SK-N-SH (cell line): ENCODE measurements at places on chromosomes 1 and 21.

DNA sequence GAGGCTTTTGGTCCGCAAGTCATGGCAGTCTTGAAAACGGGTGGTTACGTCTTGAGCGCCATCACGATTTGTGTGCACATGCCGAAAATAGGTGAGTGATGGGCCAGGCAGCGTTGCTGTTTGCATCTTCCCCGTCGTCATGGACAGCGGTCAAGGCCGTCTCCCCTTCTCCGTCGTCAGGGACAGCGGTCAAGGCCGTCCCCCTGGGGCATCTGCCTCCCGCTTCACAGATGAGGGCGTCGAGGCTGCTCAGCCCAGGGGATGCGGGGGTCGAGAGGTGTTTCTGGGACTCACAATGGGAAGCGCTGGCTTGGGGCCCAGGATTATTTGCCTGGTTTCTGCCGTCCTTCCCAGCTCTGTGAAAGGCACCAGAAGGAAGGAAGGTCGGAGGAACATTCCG, 162.2 kb downstream of the PRDM16 start:
- DNase-seq: no peak

DNA sequence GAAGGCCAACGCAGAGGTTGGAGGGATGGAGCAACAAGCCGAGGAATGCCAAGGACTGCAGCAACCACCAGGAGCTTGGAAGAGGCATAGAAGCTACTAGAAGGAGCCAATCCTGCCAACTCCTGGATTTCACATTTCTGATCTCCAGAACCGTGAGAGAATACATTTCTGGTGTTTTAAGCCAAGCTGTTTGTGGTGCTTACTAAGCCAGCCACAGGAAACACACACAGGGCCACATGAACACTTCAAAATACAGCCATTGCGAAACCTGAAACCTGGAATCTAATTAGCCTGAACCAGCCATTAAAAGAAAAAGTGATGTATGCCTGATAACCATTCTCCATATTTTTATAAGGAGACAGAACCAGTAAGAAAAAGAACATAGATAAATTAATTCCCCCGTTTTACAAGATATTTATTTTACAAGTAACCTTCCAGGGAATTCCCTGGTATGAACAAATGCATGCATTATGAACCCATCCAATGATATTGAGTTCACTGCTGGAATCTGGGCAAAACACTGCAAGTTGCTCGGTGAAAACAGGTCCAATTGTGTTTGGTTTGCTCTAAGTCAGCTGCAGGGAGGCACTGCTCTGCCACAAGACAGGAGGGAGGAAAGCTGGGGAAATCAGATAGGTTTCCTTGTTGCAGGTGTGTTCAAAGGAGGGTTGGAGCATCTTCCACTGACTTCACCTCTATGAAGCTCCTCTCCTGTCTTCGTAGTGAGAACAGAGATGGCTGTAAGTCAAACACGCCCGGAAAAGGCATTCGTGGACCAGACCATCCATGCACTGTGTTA, 70.2 kb downstream of the ETS2 start:
- no peak for DNase-seq

DNA sequence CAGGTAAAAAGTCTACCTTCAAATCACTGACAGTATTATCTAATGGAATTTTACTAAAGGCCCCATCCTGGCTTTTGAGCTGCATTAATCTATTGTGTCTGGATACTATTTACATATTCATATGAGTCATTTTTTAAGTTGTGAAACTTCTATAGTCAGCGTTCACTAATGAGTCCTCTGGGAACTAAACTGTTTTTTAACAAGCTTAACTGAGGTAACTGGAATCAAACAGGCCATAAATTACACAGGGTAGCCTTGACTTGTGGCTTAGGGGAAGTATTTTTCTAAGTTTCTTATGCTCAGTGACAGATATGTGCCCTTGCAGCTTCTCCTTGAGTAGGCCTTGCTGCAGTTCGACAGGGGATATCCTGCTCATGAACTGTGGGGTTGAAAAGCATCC, 68.8 kb downstream of the JMJD4 start:
- DNase-seq: no peak

DNA sequence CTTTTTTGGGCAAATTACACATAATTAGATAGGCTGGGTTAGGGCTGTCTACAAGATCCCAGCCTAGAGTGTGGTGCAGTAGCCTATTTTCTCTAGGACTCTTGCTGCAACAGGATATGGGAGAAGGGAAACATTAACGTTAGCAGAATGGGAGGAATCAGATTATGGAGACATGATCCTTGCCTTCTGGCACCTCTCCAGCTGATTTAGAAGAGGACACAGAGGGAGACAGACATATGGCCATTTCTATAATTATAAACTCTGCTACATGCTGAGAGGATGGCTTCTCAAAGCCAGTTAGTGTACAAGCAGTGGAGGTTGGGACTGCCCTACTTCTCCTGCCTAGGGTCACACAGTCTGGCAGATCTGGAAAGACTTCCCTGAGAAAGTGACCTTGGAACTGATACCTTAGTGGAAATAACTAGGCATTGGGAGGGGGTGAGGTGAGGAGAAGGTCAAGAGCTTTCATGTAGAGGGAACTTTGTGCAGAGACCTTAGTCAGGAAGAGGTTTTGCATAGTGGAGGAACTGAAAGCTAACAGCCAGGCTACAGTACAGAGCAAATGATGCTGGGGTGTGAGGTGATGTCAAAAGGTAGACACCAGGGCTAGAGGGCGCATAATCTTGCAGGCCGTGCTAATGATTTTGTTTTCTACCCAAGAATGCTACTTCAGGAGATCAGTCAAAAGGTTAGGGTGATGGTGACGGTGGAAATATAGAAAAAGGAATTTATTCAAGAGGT, 1.2 kb upstream of the CD1D start:
- no peak for DNase-seq

DNA sequence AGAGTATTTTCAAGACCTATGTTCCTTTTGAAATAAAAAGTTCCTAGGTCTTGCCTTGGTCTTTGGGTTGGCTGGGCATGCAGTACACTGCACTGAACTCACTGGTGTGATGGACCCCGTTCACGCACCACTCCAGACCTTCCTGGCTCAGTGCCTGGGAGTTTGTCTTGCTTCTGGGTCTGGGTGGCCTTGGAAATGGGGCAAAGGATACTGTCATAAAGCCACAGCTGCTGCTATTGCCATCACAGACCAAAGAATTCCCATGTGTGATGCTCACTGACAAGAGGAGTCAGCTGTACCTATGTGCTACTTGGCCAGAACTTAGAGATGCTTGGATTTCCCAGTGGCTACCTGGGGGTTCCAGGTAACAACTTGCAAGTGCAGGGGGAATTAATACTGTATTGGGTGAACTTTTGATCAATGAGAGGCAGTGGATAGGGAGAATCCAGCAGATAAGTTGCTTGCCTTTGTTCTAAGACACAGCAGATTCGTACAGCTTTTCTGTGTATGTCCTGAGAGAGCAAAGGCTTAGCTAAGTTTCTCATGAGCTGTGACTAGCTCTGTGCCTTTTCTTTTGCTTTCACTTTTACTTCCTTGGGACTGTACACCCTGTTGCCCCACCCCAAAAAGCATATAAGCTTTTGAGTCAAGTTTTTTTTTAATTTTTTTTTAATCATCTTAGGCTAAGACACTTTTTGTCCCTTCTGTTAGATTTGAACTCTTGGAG, 115.3 kb downstream of the RUNX1 start:
- no peak for DNase-seq
